ENCODE measurements at places on chromosomes 3 and 15.
A peak's percentile ranks its signal among the peaks of the same experiment; 100 is the strongest.

DNA sequence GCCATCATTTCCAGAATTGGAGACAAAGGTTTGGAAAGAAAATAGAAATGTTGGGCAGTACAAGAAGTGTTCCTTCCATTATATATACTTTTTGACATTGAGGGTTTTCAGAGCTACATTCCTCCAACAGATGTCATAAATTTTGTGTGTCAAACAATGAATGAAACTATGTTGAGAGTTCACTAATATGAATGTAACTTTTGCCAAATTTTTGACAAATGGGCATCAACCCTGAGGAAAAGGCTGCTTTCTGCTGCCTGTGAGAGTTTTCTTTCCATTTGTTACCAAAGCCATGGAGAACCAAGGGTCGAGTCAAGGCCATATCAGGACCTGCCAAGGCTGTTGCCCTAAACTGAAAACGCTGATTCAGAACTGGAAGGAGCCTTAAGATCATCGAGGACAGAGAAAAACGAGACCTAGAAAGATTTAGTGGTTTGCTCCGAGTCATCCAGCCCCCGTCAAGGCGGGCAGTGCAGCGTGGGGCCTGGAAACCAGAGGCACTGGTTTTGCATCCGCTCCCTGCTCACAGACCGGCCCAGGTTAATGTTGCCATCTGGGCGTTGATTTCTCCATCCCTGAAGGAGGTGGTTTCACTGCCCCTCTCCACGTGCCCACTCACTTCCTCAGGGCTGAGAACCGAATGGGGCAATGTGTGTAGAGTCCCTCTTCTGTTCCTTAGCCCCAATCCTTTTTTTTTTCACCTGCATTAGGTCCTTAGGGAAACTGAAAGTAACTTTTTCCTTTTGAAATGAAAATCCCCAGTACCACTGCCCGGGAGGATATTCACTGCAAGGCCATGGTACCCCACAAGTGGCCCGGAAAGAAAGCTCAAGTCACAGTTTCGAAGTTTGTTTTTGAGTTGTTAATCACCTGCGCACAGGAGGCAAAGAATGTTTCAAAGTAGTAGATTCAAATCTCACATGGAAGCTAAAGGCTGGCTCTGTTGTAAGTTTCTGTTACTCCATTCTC is 32.8 kb downstream of the TPM1 start:
- DNase-seq, result peak; percentile 87

- no peak for DNase-seq
Measured at GRCh38 chr3:195921334-195921791, 13.0 kb upstream of the TNK2 start.

DNA sequence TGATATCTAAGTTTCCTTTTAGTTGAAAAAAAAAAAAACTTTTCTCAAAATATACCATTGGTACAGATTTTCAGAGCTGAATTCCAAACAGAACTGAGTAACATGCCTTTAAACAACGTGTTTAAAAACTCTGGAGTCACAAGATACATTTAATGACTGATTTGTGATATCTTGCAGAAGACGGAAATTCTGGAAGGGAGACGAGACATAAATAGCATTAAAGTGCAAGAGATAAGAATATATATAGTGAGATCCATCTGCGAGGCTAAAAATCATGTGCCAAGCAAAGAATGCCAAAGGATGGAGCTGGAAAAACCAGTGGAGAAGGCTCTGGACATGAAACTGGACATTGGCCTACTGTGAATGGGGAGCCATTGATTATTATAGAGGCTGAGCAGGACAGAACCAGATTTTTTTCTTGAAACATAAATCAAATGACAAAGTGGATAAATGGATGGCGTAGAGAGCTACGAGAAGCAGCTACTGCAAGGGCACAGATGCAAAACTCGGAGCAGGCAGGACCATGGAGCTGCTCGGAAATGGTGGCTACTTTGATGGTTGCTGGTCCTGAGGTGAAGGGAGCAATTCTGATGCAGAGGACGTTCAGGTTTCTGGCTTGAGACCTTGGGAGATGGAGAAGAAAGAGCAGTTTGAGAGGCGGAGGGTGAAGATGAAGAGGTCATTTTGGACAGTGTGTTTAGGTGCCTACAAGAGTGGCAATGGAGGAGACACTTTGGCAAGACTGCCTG is 88.8 kb downstream of the CPN2 start:
- no peak for DNase-seq

GRCh38 chr15:78170848-78171773 is 21.9 kb downstream of the IDH3A start:
- DNase-seq, result no peak

DNA sequence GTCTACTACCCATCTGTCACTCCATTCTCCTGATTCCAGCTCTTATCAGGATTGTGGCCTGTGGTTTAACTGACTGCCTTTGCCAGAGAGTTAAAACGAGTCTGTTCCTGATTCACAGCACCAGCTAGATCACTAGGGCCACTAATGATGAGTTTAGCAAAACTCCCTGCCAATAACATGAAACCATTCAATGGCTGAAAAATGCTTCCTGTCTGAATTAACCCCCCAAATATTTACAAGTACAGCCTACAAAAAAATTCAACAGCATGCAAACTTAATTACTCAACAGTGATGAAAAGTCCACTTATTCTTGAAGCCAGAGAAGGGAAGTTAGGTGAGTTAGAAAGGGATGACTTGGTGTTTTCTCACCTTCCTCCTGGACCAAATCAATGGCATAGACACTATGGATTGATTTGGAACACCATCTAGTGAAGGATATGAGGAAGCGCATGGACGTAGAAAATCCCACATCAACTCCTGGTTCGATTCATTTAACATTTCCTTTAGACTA is 141.4 kb downstream of the TGFBR2 start:
- DNase-seq, result peak; percentile 58

GRCh38 chr15:50786871-50787270 is 21.4 kb upstream of the SPPL2A start:
- no peak for DNase-seq

DNA sequence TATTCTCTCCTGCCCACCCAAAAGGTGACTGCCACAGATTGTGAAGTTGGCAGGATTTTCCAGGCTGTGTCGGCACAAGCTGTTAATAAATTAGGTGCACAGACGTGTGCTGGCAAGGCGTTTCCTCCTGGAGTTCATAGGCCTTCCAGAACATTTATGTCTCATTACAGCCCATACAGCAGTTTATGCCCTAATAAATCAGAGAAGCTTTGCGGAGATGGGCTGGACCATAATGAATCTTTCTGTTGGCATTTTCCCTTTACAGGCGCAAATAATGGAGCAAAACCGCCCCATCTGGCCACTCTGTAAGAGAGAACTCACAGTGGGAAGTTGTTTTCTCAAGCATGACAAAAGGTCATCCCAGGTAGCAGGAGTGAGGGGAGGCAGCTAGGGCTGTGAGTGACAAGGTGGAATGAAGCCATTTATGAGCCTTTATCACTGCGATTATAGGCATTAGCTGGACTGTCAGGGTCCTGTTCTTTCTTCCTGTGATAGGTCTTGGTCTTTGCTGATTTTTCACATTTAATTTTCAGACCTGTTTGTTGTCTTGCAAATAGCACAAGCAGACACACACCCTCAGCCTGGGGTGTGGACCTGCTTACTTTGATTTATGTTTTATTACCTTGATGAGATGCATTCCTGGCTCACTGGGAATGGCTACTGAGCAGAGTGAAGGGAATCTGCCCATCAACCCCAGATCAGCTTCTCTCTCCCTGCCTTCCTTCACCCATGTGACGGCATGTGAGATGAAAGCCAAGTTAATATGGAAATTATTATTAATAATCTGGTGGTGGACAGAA is 257.5 kb downstream of the LRTM1 start:
- DNase-seq, result no peak

GRCh38 chr3:72018343-72018984 is 233.5 kb upstream of the PROK2 start:
- DNase-seq, result peak; percentile 36

- DNase-seq, result no peak
Measured at GRCh38 chr3:80542456-80542855, 774.7 kb upstream of the ROBO1 start.

DNA sequence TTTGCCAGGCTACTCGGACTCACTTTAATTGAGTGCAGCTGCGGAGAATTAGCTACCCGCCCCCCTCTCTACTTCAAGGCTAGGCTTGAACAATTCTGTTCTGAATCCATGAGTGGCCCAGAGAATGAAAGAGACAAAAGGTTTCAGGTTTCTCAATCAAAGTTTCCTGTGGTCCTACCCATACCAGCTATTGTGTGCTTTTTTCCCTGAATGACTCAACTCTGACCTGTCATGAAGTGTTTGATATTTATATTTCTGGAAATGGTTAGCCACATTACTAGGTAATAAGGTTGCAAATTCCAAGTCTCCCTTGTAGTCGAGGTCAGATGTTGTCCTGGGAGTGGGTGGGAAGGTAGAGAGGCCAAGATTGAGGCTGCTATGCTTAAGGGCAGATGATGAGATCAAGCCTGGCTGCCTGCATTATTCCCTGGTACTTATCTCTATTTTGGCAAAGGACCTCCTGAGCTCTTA is 392.7 kb upstream of the TBL1XR1 start:
- DNase-seq, result peak; percentile 98

DNA sequence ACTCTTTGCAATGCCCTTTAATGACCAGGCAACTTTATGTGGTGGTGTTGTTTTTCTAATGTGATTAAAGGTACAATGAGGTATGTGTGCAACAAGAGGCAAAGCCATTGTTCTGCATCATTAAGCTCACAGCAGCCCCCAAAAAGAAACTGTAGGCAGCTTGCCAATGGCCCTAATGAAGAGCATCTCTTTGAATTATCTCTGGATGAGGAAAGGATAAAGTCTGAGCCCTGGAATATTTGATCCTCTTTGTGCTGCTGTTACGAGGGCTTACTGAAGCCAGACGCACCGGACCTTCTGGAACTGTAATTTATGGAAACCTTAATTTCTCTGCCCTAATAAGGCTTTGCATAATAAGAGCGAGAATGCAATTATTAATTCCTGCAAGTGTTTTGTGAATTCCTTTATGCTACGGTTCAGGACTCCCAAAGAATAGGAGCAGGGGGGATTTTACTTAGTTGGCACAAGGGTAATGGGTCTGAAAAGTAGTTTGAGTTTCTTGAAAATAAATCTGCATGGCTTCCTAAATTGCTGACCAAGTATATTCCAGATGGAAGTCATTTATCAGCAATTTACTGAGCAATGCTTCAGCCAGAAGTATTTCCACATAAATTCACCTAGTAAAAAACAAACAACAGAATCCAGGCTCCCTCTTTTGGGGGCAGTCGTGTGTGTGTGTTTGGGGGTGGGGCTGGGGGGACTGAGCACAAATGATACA is 193.4 kb downstream of the PDZRN3 start:
- no peak for DNase-seq

GRCh38 chr3:57983734-57984518 is 24.3 kb upstream of the FLNB start:
- DNase-seq, result peak; percentile 92

DNA sequence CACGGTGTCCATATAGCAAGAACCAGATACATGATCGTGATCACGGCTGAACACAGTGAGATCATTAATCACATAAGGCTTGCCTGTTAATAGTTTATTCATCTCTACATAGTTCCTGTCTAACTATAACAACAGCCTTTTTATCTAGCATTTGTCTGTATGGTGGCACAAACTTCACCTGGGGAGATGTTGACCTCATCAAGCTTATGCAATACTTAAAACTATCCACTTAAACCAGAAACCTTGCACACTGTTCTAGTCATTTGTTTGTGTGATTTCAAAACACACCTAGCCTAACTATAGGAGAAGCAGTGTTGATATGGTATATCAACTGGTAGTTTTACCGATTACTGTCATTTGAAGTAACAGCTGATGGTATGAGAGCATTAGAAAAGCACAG is 124.8 kb downstream of the VPS13C start:
- DNase-seq, result no peak

- peak; percentile 75 for DNase-seq
Measured at GRCh38 chr3:116863822-116864589, 154.4 kb downstream of the TUSC7 start.

DNA sequence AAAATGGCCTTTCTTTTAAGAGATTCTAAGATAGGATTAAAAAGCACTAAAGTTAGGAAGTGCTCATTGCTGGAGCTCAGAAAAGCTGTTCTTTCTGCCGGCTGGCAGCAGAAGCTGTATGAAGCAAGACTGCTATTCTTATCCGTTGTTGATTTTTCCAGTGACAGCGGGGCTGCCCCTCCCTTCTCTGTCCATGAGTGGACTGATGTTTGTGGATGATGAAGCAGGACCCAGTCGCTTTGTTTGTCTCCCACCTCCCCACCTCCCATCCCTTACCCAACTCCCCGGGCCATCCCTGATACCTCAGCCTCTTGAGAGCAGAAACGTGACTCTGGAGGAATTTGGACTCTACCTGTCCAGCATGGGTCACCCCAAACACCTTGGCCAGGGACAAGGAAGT is 10.3 kb upstream of the MUSTN1 start:
- no peak for DNase-seq

GRCh38 chr3:132083583-132084279 is 48.9 kb upstream of the CPNE4 start:
- peak; percentile 11 for DNase-seq

GRCh38 chr15:39124553-39125171 is 456.2 kb upstream of the THBS1 start:
- DNase-seq, result no peak

DNA sequence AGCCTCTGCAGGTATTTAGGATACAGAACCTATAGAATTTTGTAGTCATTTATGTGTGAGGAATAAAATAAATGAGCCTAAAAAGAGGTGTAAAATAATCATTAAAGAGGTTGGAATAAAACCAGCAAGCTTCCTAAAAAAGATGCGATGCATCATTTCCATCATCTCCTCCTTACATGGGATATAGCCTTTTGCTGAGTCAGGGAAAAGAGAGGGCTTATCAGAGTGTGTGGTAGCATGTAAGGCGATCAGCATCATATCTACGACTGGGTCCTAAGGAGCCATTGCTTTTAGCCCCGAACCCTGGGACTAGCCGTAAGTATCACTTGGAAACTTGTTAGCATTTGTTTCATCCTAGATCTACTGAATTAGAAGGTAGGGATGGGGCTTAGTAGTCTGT is 94.9 kb downstream of the DTWD1 start:
- DNase-seq, result no peak

DNA sequence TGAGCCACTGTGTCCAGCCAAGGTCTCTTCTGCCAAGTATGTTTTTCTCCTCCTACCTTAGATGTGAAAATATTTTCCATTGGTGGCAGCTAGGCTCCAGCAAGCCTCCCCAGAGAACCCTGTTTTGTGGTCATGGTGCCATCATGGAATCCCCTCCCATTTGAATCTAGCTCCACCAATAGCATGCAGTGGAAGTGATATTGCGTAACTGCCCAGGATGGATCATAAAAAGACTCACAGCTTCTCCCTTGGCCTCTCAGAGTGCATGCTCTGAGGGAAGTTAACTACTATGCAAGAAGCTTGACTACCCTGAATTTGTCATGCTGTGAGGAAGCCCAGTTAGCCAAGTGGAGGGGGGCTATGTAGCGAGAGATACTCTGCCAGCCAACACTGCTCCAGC is 27.5 kb downstream of the CRYGS start:
- DNase-seq, result no peak

GRCh38 chr15:92711457-92711831 is 55.9 kb upstream of the FAM174B start:
- no peak for DNase-seq
